ENCODE measurements at places on chromosomes 3 and 15.
A peak's percentile ranks its signal among the peaks of the same experiment; 100 is the strongest.

- DNase-seq, result no peak
Measured at GRCh38 chr3:71050166-71050537, 533.4 kb downstream of the FOXP1 start.

GRCh38 chr3:10600296-10600714 is 94.9 kb upstream of the ATP2B2 start:
- DNase-seq, result peak; percentile 78

DNA sequence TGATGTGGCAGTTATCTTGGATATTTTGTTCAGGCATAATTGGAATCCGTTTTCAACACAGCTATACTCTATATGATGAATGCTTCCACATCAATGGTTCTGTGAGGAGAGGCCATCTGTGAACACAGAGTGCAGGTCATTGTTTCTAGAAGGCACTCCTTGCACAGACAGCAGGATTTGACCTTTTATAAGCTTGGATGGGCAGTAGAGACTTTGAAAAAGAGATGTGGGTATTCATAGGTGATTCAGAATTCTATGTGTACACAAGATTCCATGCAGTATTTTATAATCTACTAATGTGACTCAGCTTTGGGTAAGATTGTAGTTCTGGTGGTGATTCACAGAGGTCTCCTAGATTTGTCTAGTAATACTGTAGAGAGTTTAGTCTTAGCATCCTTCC is 12.5 kb downstream of the ARPP21 start:
- no peak for DNase-seq

DNA sequence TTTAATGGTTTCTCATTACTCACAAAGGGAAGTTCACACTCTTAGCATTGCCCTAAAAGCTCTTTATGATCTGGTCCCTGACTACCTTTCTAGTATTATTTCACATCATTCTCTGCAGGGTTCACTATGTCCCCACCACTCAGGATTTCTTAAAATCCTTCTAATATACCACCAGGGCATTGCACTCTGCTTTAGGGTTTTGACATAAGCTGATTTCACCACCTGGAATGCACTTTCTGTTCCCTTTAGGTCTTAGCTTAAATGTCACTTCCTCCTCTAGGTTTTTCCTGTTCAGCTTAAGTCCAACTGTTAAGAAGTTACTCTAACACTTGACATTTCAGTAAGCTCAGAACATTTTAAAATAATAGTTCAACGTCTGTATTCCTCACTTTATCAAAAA is 81.7 kb downstream of the HCN4 start:
- peak; percentile 19 for DNase-seq

DNA sequence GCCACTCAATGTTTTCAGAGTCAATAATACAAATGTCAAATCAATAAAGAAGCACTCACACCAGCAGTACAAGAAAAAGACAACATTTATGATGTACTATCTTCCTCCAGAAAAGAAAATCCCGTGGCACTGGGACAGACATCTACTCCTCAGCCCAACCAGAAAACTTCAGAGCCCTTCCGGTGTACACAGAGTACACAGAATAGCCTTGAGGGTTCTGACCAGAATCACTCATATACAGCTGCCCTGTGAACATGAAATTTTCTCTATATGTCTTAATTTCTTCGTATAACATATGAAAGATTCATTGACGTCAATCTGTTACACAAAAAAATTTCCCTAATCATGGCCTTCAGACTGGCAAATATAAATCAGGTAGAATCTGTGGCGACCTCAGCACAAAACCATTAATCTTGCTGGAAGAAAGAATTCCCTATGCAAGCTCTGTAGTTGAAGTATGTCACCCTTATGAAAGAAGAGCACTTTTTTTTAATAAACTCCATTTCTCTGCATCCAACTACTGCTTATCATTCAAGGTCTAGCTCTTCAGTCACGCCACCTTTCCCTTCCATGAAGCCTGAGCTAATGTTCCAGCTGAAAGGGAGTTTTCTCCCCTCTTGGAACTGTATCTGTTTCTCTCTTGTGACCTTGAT is 53.8 kb upstream of the PLAAT1 start:
- DNase-seq, result no peak

DNA sequence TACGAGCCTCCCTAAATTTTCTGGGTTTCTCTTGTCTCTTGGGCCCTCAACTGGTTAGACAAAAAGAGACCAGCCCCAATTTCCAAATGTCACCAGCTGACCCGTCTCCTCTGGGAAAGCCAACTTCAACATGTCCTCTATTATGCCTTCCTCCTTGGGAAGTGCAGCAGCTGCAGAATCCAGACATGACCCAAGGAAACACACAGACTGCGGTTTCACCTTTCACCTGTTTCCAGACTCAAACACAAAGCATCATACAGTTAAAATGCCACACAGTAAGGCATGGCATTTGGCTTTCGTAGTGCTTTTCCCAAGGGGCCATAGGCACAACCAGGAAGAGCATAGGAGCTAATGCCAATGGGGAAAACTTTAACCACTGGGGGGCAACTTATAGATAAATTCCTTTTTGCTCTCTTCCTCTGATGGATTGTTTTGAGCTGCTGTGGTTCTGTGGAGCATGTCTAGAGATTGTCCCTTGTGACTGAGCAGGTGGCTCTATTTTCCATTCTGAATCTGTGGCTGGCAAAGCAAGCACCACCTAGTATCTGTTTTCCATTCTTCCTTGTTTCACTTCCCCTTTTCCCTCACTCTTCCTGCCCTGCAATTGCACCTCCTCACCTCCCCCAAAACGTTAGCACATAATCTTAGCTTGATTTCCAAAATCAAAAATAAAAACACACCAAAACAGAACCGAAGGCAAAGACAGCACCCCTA is 49.3 kb downstream of the HHLA2 start:
- DNase-seq, result no peak

DNA sequence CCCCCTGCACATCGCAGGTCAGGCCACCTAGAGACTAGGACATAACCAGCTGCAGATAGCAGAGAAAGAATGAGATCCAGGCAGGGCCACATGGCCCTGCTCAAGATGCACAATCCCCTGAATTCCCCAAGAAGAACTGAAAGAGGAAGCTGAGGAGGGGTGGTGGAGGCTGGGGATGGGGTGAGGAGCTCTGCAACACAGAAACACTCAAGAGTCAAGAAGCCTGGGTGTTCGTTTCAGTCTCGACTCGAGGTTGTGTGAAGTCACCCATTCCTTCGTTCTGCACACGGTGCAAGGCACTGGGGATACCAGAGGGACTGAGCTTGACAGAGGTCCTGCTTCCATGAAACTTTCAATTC is 62.0 kb downstream of the TLE3 start:
- peak; percentile 66 for DNase-seq

DNA sequence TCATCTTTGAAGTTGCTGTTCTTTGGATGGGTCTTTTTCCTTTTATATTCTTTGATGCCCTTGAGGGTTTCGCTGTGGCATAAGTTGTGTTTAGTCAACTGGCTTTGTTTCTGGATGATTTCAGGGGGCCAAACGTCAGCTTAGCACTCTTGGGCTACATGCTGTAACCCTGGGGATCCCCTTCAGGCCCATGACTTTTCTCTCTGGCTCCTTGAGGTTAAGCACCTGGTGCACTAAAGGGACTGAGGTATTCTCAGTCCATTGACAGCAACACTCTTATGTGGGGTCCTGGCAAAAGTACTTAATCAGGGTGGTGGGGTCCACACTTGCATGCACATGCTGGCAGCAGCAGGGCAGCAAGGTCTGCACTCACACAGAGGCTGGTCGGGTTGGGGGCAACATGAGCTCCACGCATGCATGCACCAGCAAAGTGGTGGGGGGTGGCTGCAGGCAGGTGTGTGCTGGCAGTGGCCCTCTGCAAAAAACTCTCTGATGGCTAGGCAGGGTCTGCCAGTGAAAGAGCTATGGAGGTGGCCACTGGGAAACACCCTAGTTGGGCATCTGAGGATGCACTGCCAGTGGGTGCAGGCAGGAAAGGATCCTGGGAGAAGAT is 38.1 kb upstream of the CD200R1L start:
- no peak for DNase-seq

DNA sequence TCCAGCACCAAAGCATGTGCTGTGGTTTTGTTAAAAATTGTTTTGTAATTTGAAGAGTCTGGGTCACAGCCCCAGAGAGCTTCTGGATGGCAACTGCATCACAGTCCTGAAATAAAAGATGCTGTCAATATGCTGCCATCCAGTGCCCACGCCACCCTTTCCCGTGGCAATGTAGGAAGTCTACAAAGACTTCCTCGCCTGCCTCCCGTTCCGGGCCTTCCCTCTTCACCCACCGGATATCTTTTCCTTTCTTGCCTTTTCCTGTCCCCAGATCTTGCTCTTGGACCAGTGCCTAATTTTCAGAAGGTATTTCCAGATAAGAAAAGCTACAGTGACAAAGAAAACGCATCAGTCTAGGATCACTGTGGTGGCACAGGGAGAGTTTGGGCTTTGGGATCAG is 85.3 kb upstream of the RNU6-1 start:
- no peak for DNase-seq

DNA sequence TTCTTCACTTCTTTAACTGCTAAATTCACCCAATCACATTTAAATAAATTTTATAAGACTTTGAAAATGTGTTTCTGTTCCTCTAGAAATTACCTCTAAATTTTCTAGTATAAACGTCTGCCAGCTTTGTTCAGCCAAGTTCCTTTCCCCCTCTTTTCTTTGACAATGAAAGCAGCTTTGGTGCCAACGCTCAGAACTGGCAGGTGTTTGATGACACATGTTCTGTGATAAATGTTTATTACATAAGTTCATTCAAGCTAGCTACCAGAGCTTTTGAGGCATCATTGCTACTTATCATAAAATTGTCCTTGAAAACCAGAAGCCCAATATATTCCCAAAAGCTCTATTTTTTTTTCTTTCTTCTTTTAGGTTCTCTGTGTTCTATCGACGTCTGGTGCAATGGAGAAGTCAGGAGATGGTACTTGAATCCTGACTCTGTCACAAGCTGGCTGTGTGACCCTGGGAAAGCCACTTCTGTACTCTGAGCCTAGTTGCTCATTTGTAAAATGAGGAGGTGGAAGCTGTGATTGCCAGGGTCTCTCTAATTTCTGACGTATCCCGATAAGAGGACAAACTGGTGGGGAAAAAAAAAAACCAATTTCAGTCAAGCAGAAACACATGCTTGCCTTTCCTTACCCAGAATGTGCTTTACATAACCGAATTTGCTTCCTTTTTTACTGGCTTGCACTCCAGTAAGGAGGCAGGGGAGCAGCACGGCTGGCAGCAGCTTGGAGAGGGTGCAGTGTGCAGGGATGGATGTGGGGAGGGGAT is 187.1 kb upstream of the LPP start:
- no peak for DNase-seq

DNA sequence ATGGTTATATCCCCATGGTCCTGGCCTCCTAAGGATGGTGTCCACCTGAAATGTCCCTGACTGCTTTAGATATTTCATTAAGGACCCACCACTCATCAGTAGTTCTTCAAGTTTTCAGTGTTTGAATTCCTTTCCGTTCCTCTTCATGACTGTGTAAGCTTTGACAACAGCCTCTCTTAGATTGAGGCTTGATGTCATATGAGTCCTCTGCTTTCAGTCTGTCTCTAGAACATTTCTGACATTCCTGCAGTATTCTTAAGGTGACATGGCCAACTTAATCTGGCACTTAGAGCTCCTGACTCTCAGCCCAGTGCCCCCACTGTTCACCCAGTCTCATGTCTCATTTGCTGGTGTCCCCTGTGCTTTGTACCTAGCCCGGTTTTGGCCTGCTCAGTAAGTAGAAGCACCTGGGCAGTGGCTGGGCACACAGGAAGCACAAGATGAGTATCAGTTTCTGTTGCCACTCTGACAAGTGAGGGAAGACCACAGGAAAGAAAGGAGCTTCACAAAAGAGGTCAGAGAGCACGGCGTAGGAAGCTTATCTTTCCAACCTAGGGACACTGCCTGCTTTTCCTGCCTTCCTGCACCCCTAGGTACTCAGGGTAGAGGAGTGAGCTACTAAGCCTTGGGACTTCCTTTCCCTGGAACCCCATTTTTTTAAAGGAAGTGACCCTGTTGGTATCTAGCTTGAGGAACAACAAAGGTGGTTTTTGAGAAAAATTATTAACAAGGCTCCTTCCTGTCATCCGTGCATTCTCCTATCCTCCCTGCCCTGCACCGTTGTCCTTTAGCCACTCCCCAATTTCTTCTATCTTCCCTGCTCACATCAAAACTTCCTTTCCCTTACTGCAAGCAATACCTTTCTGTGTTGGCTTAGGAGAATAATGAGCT is 103.1 kb downstream of the KLHL25 start:
- DNase-seq, result no peak

GRCh38 chr3:33372218-33373081 is 67.8 kb downstream of the UBP1 start:
- peak; percentile 77 for DNase-seq

GRCh38 chr15:64582202-64582601 is 121.8 kb downstream of the ZNF609 start:
- DNase-seq, result no peak

GRCh38 chr15:89670971-89671560 is 8.1 kb downstream of the PLIN1 start:
- no peak for DNase-seq

GRCh38 chr3:152968388-152969024 is 133.6 kb downstream of the P2RY1 start:
- no peak for DNase-seq

DNA sequence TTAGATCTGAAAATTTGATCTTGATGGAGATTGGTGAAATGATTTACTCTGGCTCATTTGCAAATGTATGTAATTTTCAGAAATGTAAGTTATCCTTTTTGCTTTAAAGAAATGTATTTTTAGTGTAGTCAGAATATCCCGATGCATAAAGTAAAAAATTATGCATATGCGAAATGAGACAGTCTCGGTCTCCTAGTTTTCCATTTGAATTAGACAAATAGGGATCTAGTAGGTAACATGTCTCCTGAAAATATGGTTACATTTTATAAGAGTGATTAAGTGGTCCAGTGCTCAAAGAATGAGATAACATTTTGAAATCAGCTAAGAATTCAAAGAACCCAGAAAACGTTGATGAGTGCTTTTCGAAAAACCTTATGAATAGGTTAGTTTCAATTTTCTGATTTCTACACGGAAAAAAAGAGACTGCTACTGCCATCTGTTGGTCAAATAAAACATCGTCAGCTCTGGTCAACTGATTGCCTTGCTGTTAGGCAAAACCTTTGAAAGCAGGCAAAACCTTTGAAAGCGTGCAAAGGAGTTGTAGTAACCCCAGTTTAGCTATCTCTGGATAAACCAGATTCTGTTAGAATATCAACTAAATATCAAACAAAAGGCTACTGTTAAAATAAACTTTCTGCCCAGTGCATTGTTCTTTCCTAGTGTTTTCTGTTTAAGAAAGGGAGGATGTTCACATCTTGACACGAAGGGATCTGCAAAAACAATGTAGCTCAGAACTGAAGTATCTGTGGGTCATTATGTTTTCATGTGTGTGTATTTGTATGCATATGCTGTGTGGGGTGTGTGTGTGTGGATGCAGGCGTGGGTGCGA is 59.3 kb upstream of the CHMP2B start:
- peak; percentile 83 for DNase-seq

DNA sequence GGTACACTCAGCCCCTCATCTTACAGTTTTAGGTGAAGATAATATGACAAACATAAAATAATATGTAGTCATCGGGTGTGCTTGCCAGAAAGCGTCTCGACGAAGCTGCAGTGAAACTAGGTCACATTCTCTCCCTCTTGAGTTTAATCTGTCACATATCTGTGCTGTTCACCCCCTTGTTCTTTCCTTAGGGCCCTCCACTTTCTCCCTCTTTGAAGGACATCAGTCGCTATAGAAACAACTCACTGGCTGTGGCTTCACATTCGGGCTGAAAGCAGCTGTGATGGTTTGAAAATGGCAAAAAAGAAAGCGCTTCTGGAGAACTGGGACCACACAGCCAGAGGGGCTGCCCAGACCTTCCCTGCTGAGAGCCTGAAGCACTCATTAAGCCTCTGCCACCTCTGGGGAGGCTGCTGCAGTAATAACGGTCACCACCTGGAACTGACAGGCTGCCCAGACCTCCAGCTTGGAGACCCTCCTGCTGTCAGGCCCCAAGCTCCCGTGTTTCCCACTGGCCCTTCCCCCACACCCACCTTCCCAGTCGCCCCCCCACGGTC is 50.3 kb downstream of the ABTB1 start:
- no peak for DNase-seq

All from pons (tissue), 1 donor.